ENCODE measurements at places on chromosomes 7 and 10.

GRCh38 chr7:26328498-26329390 lies 37.1 kb downstream of the SNX10 start:
- DNase-seq: no peak

DNA sequence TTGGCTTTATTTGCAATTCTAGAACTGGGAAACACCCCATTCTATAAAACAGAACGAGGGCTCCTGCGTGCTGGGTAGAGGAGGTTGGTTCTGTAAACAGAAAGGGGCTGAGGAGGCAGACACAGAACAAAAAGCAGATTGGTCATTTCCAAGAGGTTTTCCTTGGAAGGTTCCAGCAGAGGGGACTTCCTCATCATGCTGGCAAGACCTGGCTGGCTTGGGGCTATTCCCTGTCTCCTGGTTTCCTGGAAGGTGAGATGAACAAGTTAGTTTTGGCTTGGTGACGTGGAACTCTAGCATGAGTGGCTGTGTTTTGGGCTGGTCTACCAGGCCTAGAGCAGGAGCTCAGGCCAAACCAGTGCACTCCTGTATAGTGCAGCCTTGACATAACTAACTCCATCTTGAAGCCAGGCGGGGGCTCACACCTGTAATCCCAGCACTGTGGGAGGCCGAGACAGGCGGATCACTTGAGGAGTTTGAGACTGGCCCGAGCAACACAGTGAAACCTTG lies 26.1 kb upstream of the DNAJB6 start:
- no peak for DNase-seq

DNA sequence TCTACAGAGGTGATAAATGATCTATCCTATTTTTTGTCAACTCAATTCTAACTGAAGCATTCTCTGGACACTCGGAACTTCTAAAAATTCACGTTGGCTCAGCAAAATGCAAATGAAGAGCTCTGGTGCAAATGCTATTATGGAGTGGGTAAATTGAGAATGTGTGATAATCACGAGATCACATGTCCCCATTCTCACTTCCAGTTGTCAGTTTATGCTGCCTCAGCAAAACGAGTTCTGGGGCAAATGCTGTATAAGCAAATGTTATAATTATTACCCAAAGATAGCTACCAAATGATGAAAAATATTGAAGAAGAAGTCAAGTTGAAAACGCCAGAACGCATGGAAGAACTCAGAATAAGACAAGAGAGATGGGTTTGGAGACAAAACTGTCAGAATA lies 29.4 kb downstream of the AKR1B1 start:
- no peak for DNase-seq

DNA sequence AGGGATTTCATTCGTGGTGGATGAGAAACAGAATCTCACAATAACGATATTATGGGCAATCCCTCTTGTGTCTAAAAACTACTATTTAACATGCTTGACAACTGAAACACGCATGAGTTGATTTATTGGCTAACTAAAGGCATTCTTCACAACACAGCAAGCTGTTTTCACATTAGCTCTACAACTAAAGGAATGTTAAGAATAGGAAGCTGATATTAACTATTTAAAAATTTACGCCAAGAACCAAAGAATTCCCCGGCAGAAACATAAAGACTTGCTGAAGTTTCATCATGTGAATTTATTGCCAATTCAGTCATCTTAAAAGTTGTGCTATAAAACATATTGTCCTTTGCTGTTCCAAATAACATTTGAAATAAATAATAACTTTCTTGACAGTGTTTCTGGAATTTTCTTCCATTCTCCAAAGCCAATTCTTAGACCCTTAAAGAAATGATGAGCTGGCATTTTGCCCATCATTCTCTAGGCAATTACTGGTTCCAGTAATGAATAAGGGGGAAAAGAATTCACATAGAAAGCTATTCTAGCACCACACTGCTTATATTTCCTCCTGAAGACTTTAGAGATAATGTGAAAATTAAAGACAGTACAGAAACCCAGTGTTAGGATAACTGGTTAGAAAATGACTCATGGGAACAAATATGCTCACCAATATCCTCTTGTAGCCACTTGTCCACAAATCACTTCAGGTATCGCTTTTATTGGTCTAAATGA lies 233.1 kb downstream of the PARD3 start:
- DNase-seq: no peak

GRCh38 chr7:47211519-47211973 lies 370.4 kb downstream of the TNS3 start:
- DNase-seq: no peak

GRCh38 chr10:33704214-33704830 lies 369.9 kb upstream of the NRP1 start:
- DNase-seq: no peak

- DNase-seq: no peak
Measured at GRCh38 chr10:89891006-89891535, 189.7 kb downstream of the KIF20B start.

- no peak for DNase-seq
Measured at GRCh38 chr7:21547501-21547900, 4.7 kb downstream of the DNAH11 start.

DNA sequence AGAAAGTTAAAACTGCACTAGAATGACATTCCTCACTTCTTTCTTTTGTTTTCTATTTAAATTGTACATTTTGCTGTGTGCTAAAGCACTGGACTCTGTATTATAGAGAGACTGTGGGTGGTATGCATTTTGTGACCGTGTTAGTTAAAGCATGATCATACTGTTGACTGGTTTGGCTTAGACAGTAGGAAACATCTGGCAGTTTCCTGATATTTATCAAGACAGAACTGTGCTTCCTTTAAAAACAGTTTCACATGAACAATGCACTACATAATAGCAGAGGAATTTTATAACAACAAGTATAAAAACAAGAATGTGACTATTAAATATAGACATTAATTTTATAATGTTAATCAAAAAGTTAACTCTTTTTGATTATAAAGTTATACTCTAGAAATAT lies 23.1 kb downstream of the GNG11 start:
- DNase-seq: no peak

DNA sequence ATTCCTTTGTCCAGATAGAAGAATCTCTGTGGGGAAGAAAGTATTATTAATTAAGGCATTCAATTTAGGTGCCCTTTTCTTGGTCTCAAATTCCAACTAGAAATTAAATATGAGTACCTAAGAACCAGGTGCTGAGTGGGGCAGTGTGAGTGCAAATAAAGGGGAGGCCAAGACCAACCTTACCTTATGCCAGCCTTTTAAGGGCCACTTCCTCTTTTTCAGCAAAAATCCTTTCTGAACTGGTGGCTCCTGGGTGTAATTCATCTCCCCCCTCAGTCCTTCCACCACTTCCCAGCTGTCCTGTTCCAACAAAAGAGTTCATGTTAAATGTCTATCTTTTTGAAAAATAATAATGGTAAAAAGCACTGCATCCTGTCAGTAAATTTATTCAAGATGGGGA lies 108.2 kb downstream of the OSBPL3 start:
- no peak for DNase-seq

DNA sequence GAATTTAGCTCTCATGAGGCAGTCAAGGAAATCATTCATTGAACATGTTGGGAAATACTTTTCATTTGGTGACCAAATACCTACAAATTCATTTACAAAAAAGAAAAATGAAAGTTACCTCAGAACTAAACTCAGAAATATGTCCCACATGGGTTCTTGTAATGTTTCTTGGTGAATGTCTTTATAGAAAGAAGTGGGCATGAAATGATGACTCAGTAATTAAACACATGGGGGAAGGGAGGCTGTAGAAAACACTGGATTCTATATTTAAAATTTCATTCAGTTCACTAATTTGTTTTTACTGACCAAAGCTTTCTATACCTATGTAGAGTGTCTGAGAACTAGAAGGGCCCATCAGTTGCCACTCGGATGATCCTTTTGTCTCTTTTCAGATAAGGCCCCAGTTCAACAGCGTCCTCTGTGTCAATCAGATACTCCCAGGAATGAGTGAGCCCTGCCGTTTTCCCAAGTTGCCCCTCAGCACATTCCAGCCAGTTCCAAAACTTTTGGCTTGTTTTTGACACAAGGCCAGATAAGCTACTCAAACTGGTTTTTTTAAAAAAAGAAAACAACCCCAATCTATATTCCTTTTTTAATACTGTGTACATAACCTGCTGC lies 49.3 kb upstream of the AGBL3 start:
- no peak for DNase-seq

DNA sequence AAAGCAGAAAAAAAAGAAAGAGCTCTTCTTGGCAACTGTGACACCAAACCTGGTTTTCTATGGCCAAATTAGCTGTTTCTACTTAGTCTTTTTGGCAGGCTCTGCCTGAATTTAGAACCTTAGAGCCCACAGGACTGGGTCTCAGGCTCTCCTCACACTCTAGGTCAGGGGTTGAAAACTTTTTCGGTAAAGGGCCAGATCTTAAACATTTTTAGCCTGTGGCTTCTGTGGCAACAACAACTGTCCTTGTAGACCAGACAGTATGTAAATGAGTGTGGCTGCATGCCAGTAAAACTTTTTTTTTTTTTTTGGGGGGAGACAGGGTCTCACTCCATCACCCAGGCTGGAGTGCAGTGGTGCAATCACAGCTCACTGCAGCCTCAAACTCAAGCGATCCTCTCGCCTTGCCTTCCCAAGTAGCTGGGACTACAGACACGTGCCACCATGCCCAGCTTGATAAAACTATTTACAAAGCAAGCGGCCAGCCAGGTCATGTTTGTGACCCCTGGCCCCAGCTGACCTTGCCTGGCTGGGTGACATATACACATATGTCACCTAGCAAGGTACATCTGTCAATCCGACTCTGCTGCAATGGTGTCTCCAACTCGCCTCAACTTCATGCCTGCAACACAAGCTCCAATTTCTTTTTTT lies 17.4 kb downstream of the KPNA7 start:
- no peak for DNase-seq

- DNase-seq: no peak
Measured at GRCh38 chr7:830069-830468, 2.2 kb upstream of the SUN1 start.

DNA sequence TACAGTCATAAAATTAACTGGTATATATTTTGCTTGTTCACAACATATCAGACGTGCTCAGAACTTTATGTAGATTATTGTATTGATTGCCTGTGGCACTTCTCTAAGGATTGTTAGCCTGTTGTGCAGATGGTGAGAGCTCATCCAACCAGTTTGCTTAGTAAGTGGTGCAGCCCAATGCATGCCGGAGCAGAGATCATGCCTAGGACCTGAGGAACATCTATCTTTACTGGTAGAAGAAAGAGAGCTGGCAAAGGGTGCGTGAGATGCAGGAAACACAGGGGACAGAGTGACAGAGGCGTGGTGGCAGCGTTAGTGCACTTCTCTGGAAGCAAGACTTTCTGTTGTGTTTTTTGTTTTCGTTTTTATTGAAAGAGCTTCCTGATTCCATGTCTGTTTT lies 35.9 kb downstream of the CCM2 start:
- no peak for DNase-seq

- no peak for DNase-seq
Measured at GRCh38 chr10:114261076-114261475, 22.0 kb downstream of the VWA2 start.

- DNase-seq: no peak
Measured at GRCh38 chr10:36437367-36437766, 688.0 kb upstream of the ANKRD30A start.

- DNase-seq: no peak
Measured at GRCh38 chr7:33444511-33444910, 315.1 kb downstream of the BBS9 start.

- no peak for DNase-seq
Measured at GRCh38 chr10:112967200-112967599, 17.2 kb downstream of the TCF7L2 start.

DNA sequence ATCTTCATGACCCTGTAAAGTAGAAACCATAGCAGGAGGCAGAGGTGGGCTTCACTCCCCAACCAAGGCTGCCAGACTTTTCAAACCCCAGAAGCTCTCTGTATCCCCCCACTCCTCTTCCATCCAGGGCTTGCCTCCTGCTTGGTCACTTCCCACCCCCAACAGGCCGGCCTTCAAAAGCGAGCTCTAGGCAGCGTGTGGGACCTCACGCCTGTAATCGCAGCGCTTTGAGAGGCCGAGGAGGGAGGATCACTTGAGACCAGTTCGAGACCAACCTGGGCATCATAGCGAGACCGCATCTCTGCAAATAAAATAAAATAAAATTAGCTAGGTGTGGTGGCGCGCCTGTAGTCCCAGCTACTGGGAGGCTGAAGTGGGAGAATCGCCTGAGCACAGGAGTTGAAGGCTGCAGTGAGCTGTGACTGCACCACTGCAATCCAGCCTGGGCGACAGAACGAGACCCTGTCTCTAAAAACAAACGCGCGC lies 743 bp upstream of the POR start:
- no peak for DNase-seq

DNA sequence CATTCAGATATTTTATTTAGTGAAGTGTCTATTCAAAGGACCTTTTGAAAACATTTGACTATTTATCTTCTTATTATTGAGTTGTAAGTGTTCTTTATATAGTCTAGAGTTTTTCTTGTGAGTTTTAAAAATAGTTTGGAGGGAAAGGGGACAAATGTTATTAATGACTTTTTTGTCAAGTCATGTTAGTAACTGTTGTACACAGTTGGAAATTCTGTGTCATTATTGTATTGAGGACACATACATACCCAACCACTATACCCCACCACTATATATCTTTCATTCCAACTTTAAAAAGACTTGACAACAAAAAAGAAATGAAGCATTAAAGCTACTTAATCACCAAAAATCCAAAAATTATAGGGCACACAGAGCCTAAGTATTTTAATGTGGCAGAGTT lies 53.2 kb upstream of the OIT3 start:
- no peak for DNase-seq

GRCh38 chr10:16745061-16745460 lies 72.2 kb downstream of the RSU1 start:
- no peak for DNase-seq

DNA sequence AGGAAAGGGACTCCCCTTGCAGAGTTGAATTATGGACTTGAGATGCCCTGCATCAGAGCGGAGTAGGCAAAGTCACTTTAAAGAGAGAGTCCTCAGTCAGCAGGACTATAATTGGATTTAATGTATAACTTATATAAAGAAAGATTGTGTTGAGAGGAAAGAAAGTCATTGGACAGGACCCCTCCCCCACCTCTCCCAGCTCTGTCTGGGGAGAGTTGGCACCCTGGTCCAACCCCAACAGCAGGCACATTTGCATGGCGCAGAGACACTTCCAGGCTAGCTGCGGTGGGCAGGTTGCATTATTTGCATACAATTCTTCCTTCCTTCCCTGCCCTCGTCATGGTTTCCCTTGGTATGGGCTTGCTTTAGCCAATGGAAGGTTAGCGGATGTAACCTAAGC lies 46.1 kb upstream of the NPTX2 start:
- no peak for DNase-seq

- no peak for DNase-seq
Measured at GRCh38 chr7:47354831-47355541, 226.9 kb downstream of the TNS3 start.
